SJCRH30 (cell line): ENCODE measurements at places on chromosomes 5 and 9. TPM values are rescaled to one million over a fixed set of nuclear protein-coding genes. Genes with fewer than 3 reads are reported as not detected.
A peak's percentile ranks its signal among the peaks of the same experiment; 100 is the strongest.

The SPINK9 gene
- total RNA-seq, result not detected in 2 replicates

DNA sequence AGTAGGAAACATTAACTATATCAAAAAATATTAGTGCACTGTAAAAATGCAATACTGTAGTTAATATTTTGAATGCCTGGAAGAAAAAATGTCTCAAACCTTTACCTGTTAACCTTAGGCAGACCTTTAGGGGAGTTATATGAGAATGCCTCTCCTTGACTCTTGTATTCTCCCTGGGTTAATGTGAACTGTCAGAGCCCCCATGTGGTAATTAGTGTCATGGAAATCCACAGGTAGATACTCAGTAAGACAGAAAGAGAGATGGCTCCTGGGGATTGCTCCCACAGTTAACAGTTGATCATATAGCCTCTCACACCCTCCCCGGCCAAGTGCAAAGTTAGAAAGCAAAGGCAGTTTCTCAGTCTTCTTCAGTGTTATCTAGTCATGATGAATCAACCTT, 742.8 kb downstream of the NR2F1-AS1 start:
- DNase-seq, result no peak
- no peak overlapping the region for H3K4me3 ChIP-seq
- no peaks in the 10 kb centered on the region for H3K27me3 ChIP-seq

GRCh38 chr9:95131023-95131943, 186.2 kb downstream of the FANCC start:
- H3K27me3 ChIP-seq, result no peaks in the 10 kb centered on the region
- H3K36me3 ChIP-seq, result no peaks in the 10 kb centered on the region
- H3K27ac ChIP-seq, result no peak overlapping the region
- peaks cover 24% of the 10 kb centered on the region for H3K4me1 ChIP-seq
- peak; percentile 81 for DNase-seq

The RPS23 gene
- 6,023 and 7,073 TPM in 2 replicates for total RNA-seq

DNA sequence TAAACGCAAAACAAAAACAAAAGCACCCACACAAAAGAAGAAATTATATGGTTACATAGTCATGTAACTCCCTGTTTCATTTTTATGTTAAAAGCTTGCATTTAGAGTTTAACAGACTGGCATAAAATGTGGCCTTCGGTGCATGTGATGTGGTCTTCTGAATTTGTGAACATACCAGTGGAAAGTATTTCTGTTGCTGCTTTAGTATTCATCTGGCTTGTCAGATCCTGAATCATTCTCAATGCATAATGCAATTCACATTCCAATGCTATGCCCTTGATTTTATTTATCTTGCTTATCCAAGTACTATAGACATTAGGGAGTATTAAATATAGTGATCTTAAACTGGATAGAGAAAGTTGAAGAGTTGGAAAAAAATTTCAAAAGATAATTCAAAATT, 740.2 kb upstream of the ZNF608 start:
- H3K4me1 ChIP-seq, result peaks cover 61% of the 10 kb centered on the region
- DNase-seq, result no peak
- no peaks in the 10 kb centered on the region for H3K27me3 ChIP-seq
- no peak overlapping the region for H3K4me3 ChIP-seq
